Cortex of kidney (tissue), 1 donor: ENCODE measurements at places on chromosomes 1 and 21.

DNA sequence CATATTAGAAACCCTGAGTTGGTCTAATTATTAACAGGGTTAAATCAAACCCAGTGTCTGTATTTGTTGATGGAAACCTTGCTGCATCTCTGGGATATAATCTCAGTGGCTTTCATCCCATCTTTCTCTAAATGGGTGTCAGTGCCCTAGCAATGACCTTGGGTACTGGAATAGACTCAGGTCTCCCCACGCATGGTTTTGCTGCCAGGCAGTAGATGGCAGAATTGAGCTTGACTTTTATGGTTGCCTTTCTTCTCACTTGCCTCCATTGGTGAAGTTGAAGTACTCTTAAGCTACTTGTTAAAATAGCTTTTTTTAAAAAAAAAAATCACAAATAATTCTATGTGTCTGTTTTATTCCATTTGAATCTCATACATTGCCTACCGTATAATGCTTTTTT lies 81.8 kb upstream of the HMCN1 start:
- DNase-seq = no peak

- no peak for DNase-seq
These were observed 3.3 kb downstream of the POGZ start for GRCh38 chr1:151455966-151456365.

- no peak for DNase-seq
These were observed 10.6 kb upstream of the NADK start for GRCh38 chr1:1788646-1789431.

- DNase-seq = no peak
These were observed 17.2 kb downstream of the PKN2 start for GRCh38 chr1:88701275-88701674.

DNA sequence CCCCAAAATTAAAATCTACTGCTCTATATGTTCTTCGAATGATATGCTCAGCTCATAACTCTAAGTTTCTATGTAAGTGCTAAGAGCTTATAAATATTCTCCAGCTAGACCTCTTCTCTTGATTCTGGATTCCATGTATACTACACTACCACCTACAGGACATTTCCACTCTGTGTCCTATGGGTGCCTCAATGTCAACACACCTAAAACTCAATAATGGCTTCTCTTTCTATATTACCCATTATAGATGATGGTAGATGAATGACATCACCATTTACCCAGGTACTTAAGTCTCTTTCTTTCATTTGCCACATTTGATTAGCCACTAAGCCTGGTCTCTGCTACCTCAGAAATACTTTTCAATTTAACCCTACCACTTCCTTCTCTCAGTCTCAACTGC lies 41.3 kb downstream of the TBX19 start:
- DNase-seq = no peak

- DNase-seq = peak; percentile 66
These were observed at the start of gene XKR8 for GRCh38 chr1:27959792-27960603. Gene XKR8 (plus strand): TSS chr1:27959973. CDS start chr1:27960070, 97 bp downstream.

DNA sequence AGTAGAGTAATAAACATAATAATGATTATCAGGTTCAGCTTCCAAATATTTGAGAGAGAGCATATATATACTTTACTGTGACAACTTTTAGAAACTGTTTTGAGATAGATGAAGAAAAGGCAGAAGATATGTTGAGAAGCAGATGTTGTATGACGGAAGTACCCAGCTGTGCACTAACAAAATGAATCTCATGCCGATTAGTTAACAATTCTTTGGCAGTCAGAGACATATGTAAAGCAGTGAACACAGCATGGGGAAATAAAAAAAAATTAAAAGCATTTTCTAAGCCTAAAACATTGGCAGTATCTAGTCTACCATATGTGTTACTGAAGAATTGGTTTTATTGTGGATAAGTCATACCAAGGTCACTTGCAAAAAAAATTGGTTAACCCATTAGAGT lies 51.8 kb downstream of the MAGI3 start:
- no peak for DNase-seq

GRCh38 chr1:161173711-161174110 lies 3.6 kb downstream of the B4GALT3 start:
- no peak for DNase-seq

DNA sequence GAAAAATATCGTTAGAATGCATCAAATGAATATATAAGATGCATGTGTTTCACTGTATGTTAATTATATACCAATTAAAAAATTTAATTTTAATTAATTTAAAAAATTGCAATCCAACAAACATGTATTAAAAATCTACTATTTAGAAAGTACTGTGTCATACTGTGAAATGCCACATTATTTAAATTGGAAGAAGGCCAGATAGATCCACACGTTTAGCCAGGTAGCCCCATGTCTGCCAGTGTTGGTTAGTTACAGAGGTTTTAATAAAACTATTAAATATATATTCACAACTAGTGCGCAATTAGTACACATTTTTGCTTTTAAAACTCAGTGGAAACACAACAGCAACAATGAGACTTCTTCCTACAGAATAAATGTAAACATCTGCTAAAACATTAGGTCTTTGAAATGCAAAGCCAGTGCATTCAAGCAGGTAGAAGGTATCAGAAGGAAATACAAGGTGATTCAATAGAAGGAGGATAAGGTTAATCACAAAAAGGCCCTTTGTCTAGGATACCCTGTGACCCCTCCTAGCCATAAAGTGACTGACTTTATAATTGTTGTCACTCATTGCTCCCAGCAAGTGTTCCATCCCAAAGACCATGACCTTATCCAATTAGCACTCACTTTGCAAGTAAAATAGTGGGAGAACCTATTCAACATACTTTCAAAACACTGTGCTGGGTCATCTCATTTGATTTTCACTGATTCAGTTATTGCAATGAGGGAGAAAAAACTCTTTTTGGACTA lies 211.5 kb downstream of the TTLL7 start:
- DNase-seq = no peak

DNA sequence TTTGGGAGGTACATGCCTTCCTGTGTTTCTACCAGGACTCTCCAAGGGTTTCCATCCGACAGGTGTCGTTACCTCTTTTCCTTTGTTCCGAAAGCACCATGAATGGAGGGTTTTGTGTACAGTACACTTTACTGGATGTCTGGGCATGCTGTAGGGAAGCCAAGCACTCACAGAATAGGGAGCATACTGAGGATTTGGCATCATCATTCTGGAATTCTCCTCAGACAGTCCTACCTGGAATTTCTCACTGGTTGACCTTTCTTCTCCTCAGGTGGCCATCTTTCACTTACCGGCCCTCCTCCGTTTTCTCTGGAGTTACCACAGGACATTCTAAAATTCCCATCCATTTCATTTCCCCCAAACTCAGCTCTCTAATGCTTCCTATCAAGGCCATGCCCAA lies 5.9 kb upstream of the MPL start:
- no peak for DNase-seq

- no peak for DNase-seq
These were observed 5.4 kb downstream of the CDC42 start for GRCh38 chr1:22057861-22058260.

DNA sequence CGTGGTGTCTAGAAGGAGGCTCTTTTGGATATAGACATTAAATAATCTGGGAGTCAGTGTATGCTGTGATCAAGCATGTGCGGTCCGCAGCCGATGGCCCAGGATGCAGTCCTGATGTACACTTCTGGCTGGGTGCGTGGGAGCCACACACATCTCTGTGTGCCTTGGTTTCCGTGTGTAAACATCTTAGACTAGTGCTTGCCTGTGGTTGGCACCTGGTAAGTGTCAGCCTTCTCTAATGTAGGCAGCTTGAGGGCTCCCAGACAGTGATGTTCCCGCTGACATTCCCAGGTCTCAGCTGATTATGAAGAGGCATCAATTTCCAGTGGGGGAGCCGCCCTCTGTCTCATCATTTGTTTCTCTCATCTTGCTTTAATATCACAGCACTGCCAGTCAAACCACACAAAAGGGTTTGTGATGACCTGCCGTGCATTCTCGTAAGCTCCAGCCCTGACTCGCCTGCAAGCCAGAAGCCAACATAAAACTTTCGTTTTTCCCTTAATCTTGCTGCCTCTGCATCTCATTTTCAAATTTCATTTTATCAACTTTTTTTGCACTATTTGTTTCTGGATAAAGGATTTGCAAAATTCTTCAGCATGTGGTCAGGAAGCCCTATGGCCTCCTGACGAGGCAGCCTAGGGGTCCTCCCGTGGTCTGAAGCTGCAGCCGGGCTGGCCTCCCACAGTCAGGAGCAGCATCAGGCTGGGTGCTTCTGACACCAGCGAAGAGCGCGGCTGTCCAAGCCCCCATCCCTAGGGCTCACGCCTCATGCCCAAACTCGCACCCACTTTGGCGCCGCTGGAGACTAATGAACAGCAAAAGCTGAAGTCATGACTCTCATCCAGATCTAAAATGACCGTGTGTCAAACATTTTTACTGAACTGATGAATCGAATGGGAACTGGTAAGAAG lies 28.1 kb downstream of the PDE9A start:
- no peak for DNase-seq

DNA sequence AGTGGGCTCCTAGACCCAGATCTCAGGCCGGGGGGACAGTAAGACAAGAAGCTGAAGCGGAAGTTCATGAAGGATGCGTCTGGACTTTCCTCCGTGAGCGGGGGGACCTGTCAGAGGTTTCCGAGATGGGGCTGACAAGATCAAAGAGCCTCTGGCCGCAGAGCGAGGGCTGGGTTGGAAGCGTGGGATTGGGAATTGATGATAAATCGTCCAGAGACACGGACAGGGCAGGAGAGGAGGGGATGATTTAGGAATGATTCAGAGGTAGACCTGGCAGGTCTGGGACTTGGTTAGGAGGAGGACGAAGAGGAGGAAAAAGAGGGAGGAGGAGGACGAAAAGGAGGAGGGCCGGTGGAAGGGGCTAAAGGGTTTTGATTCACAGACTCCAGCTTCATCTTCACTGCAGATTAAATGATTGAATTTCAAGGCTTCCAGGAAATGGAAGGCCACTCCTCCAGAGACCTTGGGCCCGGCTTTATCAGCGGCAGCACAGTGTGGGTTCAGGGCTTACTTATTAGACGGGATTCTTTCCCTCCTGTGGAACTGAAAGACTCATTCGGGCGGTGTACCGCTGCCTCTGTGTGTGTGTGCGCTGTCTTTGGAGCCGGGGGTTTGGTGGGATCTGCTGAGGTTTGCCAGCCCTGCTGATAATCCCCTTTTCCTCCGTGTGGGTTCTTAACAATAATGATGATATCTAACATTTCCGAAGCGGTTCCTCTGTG lies 85.7 kb upstream of the SLC45A1 start:
- DNase-seq = no peak

DNA sequence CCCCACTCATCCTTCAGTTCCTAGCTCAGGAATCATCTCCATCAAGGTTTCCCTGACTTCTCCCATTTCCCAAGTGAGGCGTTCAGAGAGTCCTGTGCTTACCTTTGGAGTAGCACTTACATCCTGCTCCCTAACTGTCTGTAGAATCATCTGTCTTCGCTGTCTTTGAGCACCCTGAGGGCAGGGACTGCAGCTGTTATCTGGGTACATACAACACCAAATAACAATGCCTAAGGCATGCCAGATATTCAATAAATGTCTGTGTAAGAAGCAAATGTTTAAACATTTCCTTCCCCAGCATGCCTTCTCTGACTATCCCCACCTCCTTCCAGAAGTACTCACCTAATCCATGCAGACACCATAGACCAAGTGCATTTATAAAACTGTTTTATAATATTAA lies 65.4 kb downstream of the JAK1 start:
- no peak for DNase-seq

DNA sequence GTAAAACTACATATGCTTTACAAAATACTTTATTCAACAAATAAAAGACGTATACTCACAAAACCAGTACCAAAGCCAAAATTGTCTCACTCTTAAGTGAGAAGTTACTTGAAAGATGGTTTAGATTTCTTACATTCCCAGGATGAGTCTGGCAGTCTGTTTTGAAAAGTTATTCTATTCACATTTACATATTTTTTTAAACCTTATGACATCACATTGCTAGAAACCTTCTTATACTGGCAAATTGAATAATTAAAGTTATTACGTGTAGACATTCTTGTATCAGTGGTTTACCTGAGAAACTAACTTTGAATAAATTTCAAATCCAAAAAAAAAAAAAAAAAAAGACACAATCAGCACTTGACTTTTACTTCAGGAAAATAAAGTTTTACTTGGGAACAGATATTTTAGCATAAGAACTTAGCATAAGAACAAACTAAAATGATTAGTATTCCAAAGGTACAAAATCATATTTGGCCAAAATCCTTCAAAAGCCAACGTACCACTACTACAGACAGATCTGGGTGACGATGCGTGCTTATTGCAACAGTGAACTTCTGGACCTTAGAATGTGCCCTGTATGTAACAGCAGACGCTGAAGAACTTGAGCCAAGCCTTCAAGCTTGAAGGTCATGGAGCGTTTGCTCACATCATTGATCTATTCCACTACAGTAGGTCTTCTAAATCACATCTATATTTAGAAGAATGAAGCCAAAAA lies 2.5 kb downstream of the CDC42BPA start:
- DNase-seq = no peak

- DNase-seq = no peak
These were observed 78.3 kb downstream of the SLC45A1 start for GRCh38 chr1:8396083-8396785.

- no peak for DNase-seq
These were observed 100.8 kb downstream of the TOMM20 start for GRCh38 chr1:235027862-235028250.

GRCh38 chr1:172700556-172700955 lies 41.7 kb downstream of the FASLG start:
- no peak for DNase-seq

DNA sequence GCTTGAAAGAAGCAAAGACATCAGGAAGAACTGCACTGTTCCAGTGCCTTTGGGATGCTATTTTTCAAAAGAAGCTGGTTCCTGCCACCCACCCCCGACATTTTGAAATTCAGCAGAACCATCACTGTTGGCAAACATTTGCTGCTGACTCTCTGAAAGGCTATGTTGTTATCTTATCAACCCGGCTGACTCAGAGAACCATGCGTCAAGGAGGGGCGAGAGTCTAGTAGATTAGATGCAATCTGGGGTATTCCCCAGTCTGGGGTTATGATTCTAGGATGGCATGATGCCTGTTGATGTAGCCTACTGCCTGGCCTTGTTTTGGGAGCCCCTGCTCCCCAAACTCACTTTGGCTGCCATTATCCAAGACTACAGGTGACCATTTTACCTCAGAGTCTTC lies 267.8 kb upstream of the RUNX1 start:
- DNase-seq = no peak

DNA sequence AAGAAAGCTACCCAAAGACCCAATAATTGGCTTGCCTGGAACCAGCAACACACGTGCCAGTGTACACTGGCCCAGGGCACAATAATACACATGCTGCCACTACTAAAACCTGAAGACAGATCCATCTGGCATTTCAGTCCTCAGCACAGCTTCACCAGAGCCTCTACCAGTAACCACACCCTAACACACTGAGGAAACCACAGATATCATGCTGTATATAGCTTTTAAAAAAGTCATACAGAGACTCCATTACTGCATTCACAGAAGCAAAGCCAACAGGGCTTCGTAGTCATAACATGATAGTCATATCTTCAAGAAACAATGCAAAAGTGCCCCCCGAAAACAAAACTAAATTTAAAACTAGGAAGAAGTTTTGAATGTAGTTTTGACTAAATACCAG lies 40.6 kb upstream of the NEGR1 start:
- no peak for DNase-seq
